CD4-positive, alpha-beta T cell treated with Interleukin-4 for 1 hour (primary cell): ENCODE measurements at places on chromosomes 6 and 20.
A peak's percentile ranks its signal among the peaks of the same experiment; 100 is the strongest.

GRCh38 chr6:23445157-23445710, 680.8 kb upstream of the NRSN1 start:
- DNase-seq: no peak

DNA sequence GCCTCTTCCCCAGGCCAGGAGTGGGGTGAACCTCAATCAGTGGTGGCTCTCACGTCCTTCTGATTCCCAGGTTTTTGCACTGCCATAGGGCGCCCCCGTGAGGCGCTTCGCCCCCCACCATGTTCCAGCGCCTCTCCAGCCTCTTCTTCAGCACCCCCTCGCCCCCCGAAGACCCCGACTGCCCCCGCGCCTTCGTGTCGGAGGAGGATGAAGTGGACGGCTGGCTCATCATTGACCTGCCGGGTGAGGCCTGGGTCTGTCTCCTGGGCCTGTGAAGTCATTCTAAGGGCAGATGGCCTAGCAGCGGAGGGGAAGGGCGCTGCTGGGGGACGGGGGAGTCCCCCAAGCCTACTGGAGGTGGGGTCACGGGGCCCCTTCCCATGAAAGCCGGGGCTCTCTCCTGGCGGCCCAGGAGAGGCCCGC, 4.5 kb downstream of the TP53INP2 start:
- DNase-seq: peak; percentile 61

DNA sequence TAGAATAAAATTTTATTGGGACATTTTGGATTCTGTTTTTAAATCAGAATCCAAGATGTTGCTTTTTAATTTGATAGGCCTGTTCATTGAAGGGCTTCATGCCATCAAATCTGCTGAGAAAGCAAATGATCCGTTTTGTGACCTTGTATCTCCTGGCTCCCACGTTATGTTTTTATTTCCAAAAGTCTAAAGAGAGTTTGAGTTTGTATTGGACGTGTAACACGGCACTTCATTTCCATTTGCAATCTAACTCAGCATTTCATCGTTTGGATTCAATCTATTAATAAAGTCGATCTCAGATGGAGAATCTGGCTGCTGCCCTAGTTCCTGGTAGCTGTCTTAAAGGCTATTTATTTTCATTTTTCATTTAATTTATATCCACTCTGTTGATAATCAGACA, 17.0 kb downstream of the KIF25 start:
- DNase-seq: no peak

DNA sequence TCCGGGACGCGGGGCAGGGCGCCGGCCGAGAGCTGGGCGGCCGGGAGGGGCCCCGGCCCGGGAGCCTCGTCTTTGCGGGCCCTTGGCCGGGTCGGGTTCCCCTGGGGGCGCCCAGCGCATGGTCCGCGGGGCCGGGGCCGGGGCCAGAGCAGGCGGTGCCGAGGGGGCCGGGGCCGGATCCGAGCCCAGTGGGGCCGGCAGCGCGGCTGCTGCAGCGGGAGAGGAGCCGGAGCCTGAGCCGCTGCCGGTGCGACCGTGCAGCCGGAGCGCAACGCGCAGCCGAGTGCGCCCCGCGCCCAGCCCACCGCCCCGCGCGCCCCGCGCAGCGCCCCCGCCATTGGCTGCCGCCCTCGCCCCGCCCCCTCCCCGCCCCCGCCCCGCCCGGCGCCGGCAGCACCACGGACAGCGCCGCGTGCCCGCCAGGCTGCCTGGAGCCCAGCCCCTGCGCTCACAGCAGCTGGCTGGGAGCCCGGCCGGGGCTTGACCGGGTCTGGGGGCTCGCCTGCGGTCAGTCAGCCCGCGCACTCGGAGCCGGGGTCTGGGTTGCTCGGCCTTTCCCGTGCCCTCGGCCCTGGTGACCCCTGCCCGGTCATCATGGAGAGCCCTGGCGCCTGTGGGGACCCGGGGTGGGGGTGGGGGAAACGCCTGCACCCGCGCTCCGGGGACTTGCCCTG, at the start of gene HRH3:
TSS of gene HRH3 (minus strand) at position 287 of the 674 bp plus-strand sequence. CDS start 308 bp downstream, outside the sequence.
- DNase-seq: no peak

GRCh38 chr6:29517728-29518440, 30.1 kb upstream of the MAS1L start:
- DNase-seq: no peak

DNA sequence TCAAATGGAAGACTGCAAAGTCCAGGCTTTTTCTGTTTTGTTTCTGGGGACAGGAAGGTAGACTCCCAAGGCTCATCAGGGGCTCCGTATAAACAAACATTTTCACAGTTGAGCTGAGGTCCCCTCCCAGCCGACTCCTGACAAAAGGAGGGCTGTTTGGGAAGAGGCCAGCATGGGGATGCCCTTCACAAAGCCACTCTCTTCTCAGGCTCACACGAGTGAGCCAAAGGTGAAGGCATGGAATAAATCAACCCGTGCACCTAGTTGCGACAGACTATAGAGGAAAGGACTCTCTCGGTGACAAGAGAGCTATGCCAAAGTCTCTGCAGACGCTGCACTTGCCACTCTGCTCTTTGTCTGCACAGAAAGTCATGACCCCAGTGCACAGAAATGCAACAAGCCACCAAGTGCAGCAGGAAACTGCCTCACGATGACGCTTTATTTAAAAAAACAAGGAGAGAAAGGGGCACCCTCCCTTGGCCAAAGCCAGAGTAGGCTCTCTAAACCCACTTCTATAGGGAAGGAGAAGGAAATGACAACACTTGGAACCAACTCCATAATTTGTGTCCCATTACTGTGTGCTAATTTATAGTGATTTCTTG, 21.0 kb downstream of the JAG1 start:
- no peak for DNase-seq

DNA sequence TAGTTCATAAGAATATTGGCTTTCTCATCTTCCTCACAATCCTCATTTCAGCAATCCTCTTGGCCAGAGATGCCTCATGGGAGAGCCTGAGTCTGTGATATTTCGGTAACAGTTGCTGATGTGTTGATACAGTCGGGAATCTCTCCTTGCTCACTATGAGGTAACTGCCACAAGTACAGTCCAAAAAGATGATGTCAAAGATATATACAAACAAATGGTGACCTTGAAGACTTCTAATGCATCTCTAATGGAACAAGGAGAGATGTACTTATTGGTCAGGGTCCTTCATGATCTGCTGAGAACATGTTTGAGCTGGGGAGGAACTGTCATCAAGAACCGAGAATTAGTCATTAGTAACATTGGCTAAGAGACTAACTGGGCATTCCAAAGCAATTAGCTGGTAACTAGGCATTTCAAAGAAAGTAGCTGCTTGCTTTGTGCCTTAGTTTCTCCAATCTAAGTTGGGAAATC, 56.1 kb downstream of the FILIP1 start:
- DNase-seq: no peak

GRCh38 chr6:36636283-36636682, 42.1 kb downstream of the SRSF3 start:
- no peak for DNase-seq

DNA sequence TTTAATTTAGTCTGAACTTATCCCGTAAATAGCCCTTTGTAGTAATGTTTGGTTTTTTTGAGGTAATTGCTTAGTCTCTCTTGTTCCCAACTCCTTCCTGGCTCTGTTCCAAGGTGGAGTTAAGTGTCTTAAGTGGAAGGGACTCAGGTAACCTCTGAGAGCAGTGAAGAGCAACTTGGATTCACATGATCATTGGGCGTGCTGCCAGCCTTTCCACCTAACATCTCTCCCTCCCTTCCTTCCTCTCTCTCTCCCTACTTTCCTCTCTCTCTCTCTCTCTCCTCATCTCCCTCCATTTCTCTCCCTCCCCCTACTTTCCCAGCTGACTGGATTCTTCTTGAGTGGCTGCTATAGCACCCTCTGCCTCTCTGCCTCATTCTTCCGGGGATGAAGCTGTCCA, 232.9 kb upstream of the SASH1 start:
- DNase-seq: no peak

DNA sequence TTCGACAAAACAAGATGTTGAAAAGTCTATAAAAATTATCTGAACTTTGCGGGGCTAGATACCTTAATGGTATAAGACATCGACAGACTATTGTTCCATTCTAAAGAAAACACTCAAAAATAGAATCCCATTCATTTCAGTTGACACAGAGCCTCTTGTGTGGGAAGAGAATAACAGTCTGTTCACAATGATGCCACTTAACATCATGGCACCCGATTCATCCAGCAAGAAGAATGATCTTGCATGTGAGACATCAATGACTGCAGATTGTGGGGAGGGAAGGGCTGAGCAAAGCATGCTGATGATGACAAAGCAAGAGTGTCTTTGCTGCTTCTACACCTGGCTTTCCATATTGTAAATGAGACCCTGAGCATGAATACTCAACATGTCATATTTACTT, 49.7 kb upstream of the ARMH2 start:
- DNase-seq: no peak

GRCh38 chr20:24253321-24253720, 216.1 kb upstream of the SYNDIG1 start:
- DNase-seq: no peak

GRCh38 chr6:19731282-19731681, 105.9 kb upstream of the ID4 start:
- DNase-seq: no peak

DNA sequence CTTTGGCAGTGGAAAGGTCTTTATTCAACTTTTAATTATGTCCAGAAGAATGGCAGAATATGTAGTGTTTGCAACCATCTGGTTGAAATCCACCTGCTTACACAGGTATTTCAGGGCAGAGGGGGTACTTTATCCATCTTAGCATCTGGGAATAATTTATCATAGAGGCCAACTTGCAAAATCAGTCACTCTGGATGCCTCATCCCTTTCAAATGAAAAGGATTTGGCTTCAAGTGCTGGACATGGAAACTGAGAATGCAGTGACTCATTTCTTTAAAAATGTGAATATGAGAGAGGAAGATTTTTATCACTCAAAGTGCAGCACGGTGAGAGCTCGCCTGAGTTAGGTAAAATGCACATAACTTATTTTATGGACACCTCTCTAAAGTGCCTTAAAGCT, 758.3 kb downstream of the KIF16B start:
- no peak for DNase-seq

GRCh38 chr6:51934098-51934497, 153.3 kb downstream of the PKHD1 start:
- no peak for DNase-seq

DNA sequence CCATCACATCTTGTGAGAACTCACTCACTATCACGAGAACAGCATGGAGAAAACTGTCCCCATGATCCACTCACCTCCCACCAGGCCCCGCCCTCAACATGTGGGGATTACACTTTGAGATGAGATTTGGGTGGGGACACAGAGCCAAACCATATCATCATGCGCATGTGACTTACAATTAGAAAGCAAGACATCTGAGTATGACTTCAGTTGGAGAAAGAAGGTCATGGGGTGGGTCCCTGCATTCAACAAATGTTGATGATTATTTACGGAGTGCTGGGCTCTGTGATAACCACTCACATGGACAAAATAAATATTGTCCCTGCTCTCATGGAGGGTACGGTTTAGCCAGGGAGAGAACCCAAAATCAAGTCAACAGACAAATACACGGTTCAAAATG, 37.9 kb downstream of the VSTM2L start:
- no peak for DNase-seq

DNA sequence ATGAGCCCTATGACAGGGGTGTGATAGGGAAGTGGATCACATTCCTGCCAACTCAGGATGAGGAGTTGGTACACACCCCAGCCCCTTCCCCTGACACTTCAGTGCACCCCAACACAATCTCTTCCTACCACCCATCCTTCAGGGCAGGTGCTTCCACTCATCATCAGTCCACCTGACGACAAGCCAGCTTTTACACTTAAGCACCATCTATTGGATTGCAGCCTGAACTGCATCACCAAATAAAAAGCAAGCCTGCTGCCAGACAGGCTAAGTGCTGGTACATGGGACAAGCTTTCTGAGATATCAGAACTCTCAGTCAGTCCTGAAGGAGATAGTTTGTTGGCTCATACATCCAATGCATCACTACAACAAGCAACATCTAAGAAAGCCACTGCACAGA, 69.0 kb upstream of the TMEM200A start:
- no peak for DNase-seq

DNA sequence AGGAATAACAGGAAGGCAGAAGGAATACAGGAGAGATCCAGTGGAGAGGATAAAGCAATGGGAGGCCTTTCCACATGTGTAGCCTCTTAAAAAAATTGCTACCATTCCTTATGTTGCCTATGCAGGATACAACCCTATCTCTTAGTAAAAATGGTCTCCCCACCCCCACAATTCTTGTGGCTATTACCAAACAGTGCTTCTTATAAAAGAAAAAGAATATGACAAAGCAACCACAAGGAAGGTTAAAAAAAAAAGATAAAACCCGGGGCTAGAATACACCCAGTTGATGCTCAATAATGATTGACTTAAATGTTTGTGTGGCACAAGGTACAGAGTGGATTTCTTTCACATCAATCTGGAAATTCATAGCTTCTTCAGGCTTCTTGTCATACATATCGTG, 250.9 kb downstream of the HIVEP2 start:
- DNase-seq: no peak

- DNase-seq: no peak
Observed at GRCh38 chr6:88143421-88144157, 22.6 kb downstream of the CNR1 start.

GRCh38 chr6:166712286-166713228, 85.5 kb upstream of the RPS6KA2 start:
- no peak for DNase-seq

DNA sequence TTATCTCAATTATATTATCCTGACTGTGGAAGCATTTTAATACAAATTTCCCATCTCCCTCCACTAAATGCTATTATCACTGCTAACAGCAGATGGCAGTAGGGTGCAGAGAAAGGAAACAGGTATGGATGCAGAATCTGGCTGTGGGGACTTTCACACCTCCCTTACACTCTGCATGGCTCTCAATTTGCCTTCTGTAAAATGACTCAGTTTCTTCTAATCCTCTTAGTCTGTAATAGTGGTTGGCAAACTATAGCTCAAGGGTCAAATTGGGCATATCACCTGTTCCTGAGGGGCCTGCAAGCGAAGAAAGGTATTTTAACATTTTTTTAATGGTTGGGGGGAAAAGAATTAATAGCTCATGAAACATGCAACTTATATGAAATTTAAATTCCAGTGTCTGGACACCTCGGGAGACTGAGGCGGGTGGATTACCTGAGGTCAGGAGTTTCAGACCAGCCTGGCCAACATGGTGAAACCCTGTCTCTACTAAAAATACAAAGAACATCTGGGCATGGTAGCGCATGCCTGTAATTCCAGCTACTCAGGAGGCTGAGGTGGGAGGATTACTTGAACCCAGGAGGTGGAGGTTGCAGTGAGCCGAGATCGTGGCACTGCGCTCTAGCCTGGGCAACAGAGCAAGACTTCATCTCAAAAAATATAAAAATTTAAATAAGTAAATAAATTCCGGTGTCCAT, 83.5 kb downstream of the ZMYND8 start:
- DNase-seq: peak; percentile 73

DNA sequence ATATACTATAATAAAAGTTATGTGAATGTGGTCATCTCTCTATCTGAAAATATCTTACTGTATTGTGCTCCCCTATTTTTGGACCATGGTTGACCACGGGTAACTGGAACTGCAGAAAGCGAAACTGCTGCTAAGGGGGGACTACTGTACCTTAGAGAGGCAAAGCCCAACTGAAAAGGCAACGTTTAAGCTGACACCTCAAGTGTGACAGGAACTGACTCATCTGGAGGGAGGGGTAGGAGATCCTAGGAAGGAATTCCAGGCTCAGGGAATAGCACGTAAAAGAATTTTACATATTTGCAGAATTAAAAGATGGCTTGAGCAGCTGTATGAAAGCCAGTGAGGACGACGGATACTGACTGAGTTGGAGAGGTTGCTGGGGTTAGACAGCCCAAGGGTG, 34.8 kb downstream of the ELOVL2 start:
- DNase-seq: no peak

- DNase-seq: no peak
Observed at GRCh38 chr6:147176795-147177194, 27.4 kb upstream of the STXBP5 start.

GRCh38 chr6:97849390-97849789, 566.4 kb upstream of the MMS22L start:
- DNase-seq: no peak
